ENCODE measurements at places on chromosomes 4 and X. TPM values are rescaled to one million over a fixed set of nuclear protein-coding genes. Genes with fewer than 3 reads are reported as not detected.

- no peak for DNase-seq
Observed at GRCh38 chr4:140150636-140150885, 3.4 kb downstream of the MAML3 start.

DNA sequence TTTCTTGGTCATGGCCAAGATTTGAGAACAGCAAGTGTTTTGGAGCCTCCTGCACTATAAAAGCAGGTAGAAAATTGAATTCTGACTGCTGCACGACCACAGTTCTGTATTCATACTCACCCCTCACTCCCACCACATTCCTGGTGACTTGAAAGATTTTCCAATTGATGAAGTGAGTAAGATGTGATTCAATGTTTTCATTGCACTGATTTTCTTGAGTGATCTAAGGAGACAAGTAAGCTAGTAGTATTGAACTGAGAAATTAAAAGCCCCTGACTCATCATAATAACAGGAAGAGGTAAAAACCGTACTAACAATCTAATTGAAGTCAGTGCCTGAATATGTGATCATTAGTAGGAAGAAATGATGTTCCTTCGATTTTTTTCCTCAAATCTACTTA lies 6.1 kb upstream of the SEC24D start:
- DNase-seq: no peak

DNA sequence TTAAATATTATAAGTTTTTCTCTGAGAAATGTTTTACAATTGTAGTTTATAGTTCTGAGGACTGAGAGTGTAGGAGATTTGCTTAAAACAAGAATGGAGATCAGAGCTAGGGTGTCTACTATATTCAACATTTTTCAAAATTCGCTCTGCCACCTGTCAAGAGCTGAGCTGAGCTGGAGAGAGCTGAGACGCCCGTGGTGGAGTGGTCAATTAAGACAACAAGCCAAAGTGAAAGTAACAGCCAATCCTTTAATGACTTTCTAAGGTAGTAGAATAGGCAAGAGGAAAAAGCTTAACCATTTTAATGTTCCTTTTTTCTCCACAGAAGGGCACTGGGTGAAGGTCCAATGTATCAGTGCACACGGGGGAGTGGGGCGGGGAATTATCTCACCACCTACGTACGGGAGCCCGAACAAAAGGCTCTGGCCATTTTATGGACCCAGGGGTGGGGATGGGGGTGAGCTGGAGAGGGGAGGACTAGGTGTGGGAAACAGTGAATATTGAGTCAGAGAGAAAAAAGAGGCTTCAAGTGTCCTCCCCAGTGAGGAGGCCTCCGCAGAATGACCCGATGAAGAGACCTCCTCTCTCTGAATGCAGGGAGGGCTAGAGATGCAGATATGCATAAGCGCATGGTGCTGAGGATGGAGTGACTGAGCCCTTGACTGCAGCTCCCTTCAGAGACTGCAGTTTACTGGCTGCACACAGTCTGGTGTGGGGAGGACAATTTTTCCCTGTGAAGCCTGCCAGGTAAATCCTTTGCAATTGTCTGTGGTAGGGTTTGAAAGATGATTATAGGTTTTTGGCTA lies 60.8 kb downstream of the SPCS3 start:
- DNase-seq: no peak

DNA sequence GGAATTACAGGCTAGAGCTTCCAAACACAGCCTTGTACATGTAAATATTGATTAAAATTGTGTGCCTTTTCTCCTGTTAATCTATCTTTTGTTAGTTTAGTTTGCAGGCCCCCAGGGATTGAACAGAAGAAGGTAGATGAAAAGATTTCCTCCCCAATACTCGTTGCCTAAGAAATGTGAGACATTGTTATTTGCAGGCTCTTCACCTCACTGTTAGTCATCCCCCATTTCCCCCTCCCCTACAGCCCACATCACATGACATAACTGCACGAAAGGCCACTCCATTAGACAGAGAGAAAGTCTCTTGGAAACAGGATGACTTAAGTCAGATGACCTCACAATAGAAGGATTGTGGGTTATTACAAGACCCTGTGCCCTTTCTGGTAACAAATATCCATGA lies 13.3 kb upstream of the MID1 start:
- DNase-seq: no peak

DNA sequence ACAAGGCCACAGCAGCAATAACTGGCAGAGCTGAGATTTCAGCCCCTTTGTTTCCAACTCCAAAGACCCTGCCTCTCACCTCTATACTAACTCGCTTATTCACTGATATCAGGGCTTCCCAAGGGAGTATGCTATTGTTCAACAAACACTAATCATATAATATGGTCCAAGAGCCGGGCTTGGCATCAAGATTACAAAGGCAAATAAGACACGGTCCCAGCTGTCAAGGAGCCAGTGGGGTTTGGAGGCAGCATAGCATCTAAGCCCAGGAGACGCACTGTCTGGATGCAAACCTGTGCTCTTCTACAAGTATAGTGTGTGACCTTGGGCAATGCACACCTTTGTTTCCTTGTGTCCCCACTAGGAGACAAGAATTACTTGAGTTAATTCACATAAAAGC lies 28.7 kb downstream of the PAPSS1 start:
- no peak for DNase-seq

Gene RBM46
- total RNA-seq: not detected

Gene AMTN
- total RNA-seq: not detected

Gene PGK1
- 1,137 TPM for total RNA-seq

- no peak for DNase-seq
Observed at GRCh38 chr4:77510367-77510766, 95.3 kb upstream of the CXCL13 start.

GRCh38 chrX:129961180-129962083 lies 21.0 kb upstream of the BCORL1 start:
- DNase-seq: peak; percentile 83

DNA sequence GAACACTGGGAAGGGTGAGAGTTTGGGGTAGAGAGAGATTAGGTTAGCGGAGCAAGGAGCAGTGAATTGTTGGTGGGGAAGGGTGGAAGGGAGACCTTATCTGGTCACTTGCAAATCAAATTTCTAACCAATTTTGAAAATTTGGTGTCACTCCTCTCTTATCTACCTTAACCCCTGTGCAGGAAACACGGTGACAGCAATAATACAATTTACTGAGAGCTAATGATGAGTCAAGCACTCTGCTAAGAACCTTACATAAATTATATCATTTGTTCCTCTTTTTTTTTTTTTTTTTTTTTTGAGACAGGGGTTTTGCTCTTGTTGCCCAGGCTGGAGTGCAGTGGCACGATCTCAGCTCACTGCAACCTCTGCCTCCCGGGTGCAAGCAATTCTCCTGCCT lies 116.4 kb downstream of the C4orf51 start:
- no peak for DNase-seq

DNA sequence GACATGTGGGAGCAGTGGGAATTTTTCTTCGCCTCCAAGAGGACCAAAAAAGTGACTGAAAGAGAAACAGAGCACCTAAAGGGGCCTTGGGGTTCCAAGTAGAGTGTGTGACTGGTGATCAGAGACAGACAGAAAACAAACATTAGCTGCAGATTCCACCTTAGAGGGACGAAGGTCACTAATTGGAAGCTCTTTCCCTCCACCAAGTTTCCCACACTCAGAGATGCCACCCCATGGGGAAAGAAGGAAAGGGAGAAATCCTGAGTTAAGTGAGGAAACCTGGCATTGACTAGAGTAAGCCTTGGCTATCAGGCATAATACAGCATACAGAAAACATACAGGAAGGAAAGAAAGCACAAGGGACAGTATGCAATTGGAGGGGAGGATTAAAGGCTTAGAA lies 90.9 kb downstream of the HNRNPD start:
- no peak for DNase-seq

DNA sequence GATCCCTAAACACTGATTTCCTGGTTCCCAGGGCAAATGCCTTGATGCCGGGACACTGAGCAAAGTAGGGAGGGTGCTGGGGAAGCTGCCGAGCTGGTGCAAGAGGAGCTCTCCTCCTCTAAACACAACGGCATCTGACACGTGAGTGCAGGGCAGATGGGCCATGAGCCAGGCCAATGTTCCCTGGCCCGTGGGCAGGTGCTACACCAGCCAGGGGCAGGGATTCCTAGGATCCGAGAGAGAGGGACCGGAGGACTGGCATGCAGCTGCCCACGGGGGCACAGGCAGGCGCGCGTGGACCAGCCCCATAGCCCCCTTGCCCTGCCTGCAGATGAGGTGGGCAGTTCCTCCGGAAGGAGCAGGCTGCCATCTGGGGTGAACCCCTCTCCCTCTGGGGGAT lies 66.8 kb upstream of the AFAP1 start:
- DNase-seq: no peak

Gene CHRDL1
- not detected for total RNA-seq
